ENCODE measurements at places on chromosomes 3 and 15.

DNA sequence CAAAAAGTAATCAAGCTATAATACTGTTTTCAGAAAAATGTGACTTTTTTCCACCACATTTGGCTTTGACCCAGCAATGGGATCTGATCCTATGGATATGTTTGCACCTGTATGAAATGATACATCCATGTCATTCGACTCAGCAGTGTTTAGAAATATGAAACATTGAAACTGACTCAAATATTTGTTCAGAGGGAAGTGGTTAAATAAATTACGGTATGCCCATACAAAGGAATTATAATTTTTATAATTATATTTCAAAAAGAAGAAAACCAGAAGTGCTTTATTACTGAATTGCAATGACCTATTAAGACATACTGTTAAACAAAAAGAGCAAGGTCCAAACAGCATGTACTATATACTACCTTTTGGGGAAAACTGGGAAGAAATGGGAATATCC is 546.5 kb downstream of the MAGI1 start:
- no peak overlapping the region for H3K4me3 ChIP-seq
- H3K36me3 ChIP-seq, result no peaks in the 10 kb centered on the region
- no peak for DNase-seq
- no peaks in the 10 kb centered on the region for H3K4me1 ChIP-seq
- H3K27me3 ChIP-seq, result no peaks in the 10 kb centered on the region

DNA sequence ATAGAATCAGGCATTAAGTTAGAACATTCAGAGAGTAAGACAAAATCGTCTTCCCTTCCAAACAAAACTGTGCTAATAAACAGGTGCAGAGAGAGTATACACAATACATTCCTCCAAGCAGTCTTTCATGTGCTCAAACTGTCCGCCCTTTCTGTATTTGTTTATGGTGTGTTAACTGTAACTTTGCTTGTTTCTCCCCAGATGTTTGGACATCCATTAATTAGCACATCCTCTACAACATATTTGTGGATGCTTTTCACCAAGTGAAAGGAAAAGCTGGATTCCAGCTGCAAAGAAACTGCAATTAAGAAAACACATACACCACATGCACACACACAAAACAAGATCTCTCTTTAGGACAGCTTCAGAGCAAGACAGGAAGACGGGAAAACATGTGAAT is 912.6 kb downstream of the NTRK3 start:
- H3K4me1 ChIP-seq, result no peaks in the 10 kb centered on the region
- no peak for DNase-seq
- H3K27ac ChIP-seq, result no peak overlapping the region
- no peak overlapping the region for H3K4me3 ChIP-seq
- H3K36me3 ChIP-seq, result no peaks in the 10 kb centered on the region
- no peaks in the 10 kb centered on the region for H3K27me3 ChIP-seq

DNA sequence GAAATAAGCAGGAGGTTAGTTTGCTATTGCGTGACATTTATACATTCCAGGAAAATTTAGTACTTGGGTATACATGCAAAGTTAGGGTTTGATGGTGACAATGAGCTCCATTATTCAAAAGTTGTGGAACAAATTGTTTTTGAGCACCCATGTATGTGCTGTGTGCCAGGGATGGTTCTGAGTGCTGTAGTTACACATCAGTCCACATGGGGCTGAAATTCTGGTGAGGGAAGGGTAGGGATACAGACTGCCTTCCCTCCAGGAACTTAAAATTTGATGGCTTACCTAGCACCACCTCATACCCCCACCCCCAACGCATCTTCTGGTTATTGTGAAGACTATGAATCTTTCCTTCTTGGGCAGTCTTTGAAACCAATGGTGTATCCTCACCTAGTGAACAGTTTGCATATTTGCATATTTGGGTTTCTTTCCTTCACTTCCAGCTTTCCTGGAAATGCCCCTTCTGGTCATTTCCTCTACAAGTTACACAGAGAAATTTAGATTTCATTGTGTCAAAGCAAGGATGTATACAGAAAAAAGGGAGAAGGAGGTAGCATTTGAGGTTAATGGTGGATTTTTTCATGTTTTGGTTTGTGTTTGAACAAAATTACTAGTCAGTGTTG is 222.0 kb upstream of the IL12A start:
- H3K36me3 ChIP-seq, result no peaks in the 10 kb centered on the region
- no peak overlapping the region for H3K4me3 ChIP-seq
- DNase-seq, result no peak
- H3K27me3 ChIP-seq, result peaks cover 33% of the 10 kb centered on the region
- peaks cover 11% of the 10 kb centered on the region for H3K4me1 ChIP-seq
- H3K27ac ChIP-seq, result no peak overlapping the region

DNA sequence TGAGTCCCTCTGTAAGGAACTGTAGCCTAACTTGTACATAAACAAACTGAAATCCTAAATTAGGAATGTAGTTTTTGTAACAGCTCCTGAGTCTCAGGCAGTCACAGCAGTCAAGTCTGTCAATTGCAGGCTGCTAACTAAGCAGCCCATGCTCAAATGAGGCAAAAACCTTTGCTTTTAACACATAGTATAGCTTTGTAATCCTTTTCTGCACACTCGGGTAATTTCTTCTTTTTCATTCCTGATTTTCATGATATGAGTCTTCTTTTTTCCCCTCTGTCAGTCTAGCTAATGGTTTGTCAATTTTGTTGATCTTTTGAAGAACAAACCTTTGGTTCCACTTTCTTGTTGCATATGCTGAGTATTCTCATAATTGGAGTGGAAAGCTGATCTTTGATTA is 84.9 kb upstream of the LRRFIP2 start:
- no peak for DNase-seq
- H3K4me1 ChIP-seq, result peaks cover 59% of the 10 kb centered on the region
- no peak overlapping the region for H3K4me3 ChIP-seq
- peaks cover 4% of the 10 kb centered on the region for H3K36me3 ChIP-seq

DNA sequence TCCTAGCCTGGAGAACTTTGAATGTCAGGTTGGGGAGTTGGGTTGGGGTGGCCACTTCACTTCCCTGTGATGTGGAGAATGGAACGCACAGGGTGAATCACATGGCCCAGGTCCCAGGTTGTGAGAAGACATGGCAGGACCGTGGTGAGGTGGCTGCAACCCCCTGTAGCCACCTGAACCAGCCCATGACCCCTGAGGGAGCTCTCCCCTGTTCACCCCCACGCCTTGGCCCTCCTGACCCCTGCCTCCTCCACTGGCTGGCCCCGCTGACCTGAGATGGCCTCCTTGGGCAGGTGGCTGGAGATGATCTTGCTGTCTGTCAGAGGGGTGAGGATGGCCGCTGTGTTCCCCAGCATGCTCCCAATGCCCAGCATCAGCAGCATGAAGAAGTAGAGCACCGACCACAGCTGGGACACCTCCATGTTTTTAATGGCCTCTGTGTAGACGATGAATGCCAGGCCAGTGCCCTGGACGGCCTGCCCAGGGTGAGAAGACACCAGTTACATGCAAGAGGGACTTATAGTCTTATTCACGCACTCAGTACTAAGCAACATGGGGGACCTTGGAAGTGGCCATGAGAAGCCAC is 31.0 kb downstream of the SLC6A20 start:
- no peaks in the 10 kb centered on the region for H3K36me3 ChIP-seq
- H3K4me3 ChIP-seq, result no peak overlapping the region
- DNase-seq, result no peak
- no peak overlapping the region for H3K27ac ChIP-seq
- H3K27me3 ChIP-seq, result peaks cover 3% of the 10 kb centered on the region

DNA sequence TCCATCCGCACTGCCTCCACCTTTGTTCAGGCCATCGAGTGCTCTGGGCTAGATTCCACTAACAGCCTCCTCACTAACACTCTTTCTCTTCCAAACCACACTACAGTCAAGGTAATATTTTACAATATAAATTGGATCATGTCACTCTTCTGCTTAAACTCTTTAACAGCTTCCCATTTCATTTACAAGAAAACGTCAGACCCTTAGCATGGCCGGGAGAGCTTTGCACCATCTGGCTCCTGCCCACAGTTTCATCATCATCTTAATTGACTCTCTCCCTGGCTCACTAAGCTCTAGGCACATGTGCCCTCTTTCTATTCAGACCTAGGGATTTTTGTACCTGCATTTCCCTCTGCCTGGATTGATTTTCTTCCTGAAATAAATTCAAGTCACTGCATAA is 354.7 kb downstream of the FGF12 start:
- no peak overlapping the region for H3K4me3 ChIP-seq
- no peak overlapping the region for H3K27ac ChIP-seq
- H3K36me3 ChIP-seq, result no peaks in the 10 kb centered on the region
- no peak for DNase-seq
- H3K27me3 ChIP-seq, result no peaks in the 10 kb centered on the region
- no peaks in the 10 kb centered on the region for H3K4me1 ChIP-seq

DNA sequence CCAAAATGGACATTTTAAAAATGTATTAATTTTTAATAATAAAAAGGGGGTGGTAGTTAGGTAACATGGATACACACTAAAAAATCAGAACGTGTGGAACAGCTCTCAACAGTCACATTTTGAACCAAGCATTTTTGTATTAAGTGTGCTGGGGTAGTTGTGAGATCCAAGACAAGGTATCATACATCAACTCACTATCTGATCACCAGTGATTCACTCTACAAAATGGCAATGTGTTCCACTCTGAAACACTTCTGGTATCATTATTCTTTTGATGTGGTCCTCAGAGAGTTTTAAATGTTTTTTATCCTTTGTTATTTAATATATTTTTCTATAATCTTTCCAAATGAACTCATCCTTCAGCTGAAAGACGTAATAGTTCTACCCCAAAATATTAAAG is 5.4 kb downstream of the HACL1 start:
- H3K4me1 ChIP-seq, result peaks cover 18% of the 10 kb centered on the region
- H3K36me3 ChIP-seq, result peaks cover 19% of the 10 kb centered on the region
- H3K27ac ChIP-seq, result no peak overlapping the region
- no peaks in the 10 kb centered on the region for H3K27me3 ChIP-seq

DNA sequence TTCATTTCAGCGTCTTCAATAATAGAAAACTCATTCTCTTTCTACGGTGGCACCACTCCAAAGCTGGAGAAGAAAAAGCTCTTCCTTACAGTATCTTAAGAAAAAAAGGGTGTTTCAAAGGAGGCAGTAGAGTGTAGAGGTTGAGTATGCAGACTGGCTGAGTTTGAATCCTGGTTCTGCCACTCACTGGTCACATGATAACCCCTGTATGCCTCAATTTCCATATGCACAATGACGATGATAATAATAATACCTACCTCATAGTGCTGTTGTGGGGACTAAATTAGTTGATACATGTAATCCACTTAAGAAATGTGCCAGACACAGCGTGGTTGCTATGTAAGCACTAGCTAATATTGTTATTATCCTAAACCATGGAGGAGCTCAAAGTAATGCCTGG is 4.5 kb downstream of the ANP32A start:
- peak overlapping the region; percentile 95 for H3K27ac ChIP-seq
- H3K27me3 ChIP-seq, result no peaks in the 10 kb centered on the region
- H3K4me1 ChIP-seq, result peaks cover 51% of the 10 kb centered on the region
- H3K4me3 ChIP-seq, result peak overlapping the region; percentile 98
- no peak for DNase-seq

- peaks cover 15% of the 10 kb centered on the region for H3K4me1 ChIP-seq
- no peaks in the 10 kb centered on the region for H3K36me3 ChIP-seq
- H3K4me3 ChIP-seq, result no peak overlapping the region
- no peak overlapping the region for H3K27ac ChIP-seq
- DNase-seq, result no peak
Measured at GRCh38 chr3:188756241-188756640, 415.5 kb upstream of the TPRG1 start.

DNA sequence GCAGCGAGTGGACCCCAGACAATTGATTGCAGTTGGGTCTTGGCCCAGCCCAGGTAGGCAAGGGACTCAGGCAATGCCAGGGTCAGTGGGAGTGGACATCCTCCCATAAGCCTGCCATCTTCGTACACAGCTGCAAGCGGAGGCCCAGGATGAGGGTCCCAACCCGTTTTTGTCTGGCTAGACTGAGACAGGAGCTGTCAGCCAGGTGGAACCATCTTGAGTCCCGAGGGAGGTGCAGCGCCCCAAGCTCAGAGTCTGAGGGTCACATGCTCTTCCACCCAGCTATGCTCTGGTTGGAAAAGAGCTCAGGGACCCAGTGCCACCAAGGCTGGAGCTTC is 22.6 kb upstream of the IP6K2 start:
- H3K27ac ChIP-seq, result no peak overlapping the region
- no peaks in the 10 kb centered on the region for H3K4me1 ChIP-seq
- H3K4me3 ChIP-seq, result no peak overlapping the region
- H3K27me3 ChIP-seq, result no peaks in the 10 kb centered on the region
- DNase-seq, result no peak
- no peaks in the 10 kb centered on the region for H3K36me3 ChIP-seq

GRCh38 chr3:27590437-27591298 is 106.5 kb upstream of the SLC4A7 start:
- peaks cover 30% of the 10 kb centered on the region for H3K4me1 ChIP-seq
- H3K4me3 ChIP-seq, result peak overlapping the region; percentile 77
- peak overlapping the region; percentile 76 for H3K27ac ChIP-seq

DNA sequence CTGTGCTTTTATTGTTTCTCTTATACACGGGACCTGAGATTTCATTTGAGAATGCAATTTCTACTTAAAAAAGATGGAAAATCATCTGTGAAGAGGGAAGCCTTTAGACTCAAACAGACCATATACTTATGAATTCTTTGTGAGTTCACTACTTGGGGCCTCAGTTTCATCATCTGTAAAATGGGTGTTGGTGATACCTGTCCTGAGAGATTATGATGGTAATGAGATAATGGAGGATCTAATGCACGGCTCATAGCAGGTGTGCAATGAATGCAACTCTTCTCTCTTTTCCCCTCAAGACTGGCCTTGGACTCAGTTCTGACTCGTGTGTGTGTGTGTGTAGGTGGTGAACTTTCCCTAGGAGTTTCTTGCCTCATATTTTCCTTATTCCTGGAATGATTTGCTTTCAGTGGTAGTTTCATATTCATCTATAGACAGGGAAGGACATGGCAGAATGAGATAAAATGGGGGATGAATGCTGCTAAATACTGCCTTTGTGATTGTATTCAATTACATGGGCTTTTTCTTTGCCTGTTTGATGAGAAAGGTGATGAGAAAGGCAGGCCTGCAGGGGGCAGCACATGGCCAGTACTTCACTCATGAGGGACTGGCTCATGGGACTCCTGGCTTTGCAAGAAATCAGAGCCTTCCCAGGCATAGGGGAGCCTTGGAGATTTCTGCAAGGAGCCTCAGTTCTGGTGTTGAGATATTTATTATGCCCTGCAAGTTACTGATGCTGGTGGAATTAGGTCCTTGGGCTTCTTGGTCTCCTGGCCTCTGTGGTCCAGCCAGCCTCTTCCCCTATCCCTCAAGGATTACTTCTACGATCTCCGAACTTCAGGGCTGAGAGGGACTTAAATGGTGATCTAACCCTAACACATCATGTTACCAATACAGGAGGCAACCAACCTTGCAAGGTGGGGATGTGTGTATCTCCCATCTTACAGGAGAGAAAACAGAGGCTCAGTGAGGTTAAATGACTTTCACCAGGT is 70.7 kb downstream of the RPLP1 start:
- H3K27ac ChIP-seq, result no peak overlapping the region
- H3K36me3 ChIP-seq, result no peaks in the 10 kb centered on the region
- H3K4me1 ChIP-seq, result no peaks in the 10 kb centered on the region
- no peak overlapping the region for H3K4me3 ChIP-seq

- H3K36me3 ChIP-seq, result no peaks in the 10 kb centered on the region
- H3K4me1 ChIP-seq, result no peaks in the 10 kb centered on the region
- H3K4me3 ChIP-seq, result no peak overlapping the region
- no peak for DNase-seq
Measured at GRCh38 chr15:25616471-25616870, 177.6 kb upstream of the UBE3A start.

Measured in natural killer cell treated with Interleukin-12 subunit alpha and Interleukin-12 subunit beta and Interleukin-15 and Interleukin-18, amount 100 ng/mL, for 72 hours (primary cell).